ENCODE measurements at places on chromosomes 1 and 21.

DNA sequence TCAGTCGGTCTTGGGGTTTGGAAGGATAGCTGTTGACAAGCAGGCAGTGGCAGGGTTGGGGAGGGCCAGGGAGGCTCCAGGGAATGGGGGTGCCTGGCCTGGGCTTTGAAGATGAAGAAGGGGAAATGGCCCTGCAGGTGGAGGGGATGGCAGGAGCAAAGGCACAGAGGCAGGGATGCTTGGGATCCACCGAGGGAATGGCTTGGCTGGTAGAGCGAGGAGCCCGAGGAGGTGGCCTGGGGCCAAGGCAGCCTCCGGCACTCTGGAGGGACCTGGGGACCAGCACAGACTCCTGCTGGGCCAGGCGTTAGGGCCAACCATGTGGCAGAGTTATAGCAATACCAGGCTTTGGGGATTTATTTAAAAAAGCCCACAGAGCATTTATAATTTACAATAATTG, 62.9 kb upstream of the EDN2 start:
- no peak for DNase-seq

- no peak for DNase-seq
Measured at GRCh38 chr1:1399872-1400575, 889 bp upstream of the CCNL2 start.

DNA sequence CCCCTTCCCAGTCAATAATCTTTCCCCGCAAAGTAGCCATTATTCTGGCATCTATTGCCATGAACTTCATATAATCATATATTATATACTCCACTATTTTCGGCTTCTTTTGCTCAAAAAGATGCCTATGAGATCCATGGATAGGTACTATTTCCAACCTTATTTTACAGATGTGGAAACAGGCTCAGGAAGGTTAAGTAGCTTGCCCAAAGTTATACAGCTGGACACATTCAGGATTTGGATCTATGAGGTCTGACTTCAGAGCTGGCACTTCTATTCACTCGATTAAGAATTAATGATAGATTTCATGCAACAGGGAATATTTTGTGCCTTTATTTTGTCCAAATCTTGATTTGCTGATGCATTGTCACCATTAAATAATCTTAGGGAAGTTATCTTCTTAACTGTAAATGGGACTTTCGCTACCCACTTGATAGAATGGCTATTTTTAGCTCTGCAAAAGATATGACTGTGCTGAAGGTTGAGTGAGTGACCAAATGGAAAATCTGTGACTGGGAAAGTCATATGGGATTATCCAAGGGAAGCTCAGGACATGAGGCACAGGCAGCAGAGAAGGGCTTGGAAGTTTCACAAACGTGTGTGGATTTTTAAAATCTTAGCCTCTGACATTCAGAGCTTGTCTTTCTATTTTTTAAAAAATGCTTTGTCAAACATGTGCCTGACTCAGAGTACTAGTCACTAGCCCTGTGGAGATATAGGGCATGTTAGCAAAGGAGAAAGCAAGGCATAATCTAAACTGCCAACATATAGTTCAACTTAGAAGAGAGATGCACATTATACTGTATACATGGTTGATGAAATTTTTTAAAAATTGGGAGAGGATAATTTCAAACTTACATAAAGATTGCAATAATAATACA, 36.5 kb downstream of the GIPC2 start:
- DNase-seq: no peak

GRCh38 chr1:154884869-154885701, 15.0 kb upstream of the KCNN3 start:
- DNase-seq: no peak

DNA sequence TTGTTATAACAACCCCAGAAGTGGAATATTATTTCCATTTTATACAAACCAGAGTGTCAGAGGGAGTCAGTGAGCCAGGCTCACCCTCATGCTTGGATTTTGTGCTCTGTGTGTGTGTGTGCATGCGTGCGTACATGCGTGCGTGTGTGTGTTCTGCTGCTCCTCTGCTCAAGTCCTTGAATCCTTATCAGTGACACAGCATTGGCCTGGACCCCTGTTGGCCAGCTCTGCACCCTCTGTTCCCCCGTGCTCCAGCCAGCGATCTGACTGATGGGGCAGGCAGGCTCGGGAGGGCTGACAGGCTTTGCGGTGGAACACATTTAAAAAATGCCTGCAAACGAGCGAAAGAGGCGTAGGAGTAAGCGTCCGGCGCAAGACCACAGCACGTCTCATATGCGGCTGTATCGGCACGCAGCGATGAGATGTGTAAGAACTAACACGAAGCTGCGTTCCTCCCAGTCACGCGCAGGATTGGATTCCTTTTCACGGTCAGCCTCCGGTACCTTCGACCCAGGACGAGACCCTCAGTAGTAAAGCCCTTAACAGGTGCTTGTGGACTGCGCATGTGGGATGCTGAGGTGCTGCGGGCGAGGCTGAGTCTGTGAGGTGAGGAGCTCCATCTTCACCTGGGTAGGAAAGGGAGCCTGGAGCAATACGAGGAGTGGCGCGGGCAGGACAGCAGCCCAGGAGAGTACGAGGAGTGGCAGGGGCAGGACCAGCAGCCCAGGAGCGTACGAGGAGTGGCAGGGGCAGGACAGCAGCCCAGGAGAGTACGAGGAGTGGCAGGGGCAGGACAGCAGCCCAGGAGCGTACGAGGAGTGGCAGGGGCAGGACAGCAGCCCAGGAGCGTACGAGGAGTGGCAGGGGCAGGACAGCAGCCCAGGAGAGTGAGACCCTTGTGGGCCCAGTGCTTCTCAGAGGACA, 130.9 kb downstream of the GALNT2 start:
- DNase-seq: no peak

DNA sequence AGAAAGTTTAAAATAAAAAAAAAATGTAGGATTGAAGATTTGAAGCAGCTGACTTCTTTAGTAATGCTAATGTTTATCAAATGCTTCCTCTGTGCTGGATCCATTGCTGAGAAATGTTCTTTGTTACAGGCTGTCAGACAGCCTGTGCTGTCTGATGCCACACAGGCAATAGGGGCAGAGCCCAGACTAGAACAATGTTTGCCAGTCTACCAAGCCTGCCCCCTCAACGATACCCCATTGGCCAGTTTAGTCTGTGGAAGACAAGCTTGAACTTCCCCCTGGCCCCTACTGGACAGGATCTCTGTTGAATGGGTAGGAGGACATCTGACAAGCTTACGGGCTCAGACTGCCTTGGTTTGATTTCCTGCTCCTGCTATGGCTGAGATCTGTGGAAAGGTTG, 79.4 kb downstream of the PAPPA2 start:
- DNase-seq: no peak

DNA sequence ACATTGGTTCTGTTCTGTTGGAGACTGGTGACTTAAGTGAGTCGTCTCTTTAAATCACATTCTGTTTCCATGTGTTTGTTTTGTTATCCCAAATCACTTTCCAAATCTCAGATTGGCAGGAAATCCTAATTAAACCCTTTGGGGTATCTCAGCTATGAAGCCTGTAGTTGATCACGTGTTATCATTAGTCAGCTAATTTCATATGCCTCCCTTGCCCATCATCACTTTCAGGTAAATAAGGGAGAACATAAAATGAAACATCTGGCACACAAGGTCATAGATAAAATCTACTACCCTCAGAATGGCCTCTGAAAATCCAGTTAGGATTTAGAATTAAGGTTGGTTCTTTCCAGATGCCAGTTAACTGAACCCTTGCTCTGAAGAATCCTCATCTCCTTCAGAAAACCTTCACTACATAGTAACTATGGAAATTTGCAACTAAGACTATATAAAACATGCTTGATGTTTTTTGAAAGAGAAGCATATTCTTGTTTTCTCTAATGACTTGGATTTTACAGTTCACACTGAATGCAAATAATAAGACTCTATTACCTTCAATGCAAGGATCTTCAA, 401.5 kb downstream of the DSCAM start:
- no peak for DNase-seq

- DNase-seq: no peak
Measured at GRCh38 chr1:243882276-243882675, 32.2 kb upstream of the AKT3 start.

DNA sequence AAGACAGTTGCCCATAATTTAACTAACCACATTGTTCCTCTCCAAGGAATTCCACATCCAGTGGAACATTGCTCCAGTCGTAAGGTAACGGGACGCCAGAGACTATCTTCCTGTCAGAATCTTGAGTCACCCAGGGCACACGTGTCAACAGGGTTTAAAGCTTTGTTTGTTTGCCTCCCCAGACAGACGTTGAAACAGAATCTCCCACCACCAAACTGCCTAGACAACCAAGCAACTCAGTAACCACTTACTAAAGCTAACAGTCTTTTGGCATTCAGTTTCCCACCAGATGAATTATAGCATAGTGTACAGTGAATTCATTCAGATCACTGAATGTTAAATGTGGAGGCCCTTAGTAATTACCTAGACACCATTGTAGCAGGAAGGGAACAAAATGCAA, 439.5 kb downstream of the PLPP3 start:
- DNase-seq: no peak

GRCh38 chr1:175842550-175842949, 99.2 kb upstream of the TNR start:
- DNase-seq: no peak

- DNase-seq: no peak
Measured at GRCh38 chr21:33162436-33162951, 67.2 kb upstream of the IFNAR2 start.

GRCh38 chr1:108704496-108704895, 8.2 kb upstream of the FNDC7 start:
- no peak for DNase-seq

- no peak for DNase-seq
Measured at GRCh38 chr21:33020558-33021100, 5.1 kb upstream of the OLIG2 start.

DNA sequence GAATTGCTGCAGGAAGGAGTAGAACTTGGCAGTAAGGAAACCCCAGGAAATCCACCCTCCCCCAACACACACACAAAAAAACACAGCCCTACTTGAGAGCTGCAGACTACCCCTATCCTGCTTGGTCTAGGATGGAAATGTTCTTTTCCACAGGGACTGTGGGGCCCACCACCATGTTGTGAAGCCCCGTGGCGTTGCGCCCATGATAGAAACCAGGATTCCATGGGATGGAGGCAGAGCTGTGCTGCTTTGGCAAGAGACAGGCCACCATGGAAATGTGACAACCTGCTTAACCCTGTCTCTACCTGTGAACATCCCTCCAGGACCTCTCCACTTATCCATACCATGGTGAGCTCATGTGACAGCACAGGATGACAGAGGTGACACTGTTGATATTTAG, 121.1 kb upstream of the NGF start:
- DNase-seq: no peak

DNA sequence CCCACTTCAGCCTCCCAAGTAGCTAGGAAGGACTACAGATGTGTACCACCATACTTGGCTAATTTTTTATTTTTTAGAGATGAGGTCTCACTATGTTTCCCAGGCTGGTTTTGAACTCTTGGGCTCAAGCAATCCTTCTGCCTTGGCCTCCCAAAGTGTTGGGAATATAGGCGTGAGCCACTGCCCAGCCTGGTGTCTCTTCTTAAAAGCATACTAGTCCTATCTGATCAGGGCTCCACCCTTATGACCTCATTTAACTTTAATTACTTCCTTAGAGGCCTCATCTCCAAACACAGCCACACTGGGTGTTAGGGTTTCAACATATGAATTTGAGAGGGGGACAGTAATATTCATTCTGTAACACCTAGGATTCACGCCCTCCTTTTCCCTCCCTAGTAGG, 130.9 kb downstream of the GLIS1 start:
- no peak for DNase-seq

DNA sequence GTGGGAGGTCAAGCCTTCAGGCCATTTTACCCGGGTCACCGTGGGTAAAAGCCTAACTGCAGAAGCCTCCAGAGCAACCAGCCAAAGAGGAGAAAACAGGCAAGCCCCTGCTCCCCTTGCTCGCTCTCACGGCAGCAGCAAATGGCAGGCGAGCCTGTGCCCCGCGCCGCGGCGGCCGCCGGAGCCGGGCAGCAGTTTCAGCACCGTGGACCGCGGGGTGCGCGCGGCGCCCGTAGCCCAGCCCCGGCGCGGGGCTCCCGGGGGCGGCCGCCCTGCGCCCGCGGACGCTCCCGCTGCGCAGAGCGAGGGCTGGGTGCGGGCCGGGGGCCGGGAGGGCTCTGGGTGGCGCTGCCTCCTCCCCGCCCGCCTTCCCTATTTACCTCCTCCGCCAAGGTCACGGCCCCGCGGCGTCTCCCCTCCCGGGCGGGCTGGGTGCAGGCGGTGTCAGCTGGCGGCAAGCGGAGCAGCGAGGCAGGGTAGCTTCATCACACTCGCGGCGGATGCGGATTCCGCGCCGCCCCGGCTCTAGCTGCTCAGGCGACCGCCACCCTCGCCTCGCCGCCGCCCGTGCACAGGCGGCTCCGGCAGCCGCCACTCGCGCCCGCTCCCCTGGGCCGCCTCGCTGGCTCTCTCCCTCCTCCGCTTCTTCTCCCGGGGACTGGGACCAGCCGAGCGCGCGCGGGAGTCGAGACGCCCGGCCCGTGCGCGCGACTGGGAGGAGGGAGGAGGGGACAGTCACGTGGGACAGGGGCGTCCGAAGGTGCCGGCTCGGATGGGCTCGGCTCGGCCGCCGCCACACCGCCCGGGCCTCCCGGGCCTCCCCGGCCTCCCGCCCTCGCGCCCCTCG, at the start of gene RGS7:
TSS of gene RGS7 (minus strand) at position 687 of the 847 bp plus-strand sequence.
- no peak for DNase-seq

- no peak for DNase-seq
Measured at GRCh38 chr1:84541679-84542078, 32.6 kb downstream of the CTBS start.

- no peak for DNase-seq
Measured at GRCh38 chr1:59044535-59045121, 252.3 kb upstream of the FGGY start.

DNA sequence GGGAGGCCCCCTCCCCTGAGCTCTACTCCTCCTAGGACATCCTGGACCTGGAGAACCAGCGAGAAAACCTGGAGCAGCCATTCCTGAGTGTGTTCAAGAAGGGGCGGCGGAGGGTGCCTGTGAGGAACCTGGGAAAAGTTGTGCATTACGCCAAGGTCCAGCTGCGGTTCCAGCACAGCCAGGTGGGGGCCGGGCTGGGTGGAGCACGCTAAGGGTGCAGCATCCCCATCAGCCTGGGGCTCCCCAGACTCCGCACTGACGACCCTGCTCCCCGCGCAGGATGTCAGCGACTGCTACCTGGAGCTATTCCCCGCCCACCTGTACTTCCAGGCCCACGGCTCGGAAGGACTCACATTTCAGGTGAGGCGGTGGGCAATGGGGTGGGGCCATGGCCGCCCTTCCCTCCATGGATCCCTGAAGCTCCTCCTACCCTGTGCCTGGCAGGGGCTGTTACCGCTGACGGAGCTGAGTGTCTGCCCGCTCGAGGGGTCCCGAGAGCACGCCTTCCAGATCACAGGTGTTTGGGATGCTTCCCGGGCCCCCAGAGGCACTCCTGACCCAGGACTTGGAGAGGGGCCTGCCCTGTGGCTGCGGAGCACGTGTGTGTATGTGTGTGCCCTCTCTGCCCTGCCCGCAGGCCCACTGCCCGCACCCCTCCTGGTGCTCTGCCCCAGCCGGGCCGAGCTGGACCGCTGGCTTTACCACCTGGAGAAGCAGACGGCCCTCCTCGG, 4.1 kb downstream of the PLEKHN1 start:
- DNase-seq: no peak

DNA sequence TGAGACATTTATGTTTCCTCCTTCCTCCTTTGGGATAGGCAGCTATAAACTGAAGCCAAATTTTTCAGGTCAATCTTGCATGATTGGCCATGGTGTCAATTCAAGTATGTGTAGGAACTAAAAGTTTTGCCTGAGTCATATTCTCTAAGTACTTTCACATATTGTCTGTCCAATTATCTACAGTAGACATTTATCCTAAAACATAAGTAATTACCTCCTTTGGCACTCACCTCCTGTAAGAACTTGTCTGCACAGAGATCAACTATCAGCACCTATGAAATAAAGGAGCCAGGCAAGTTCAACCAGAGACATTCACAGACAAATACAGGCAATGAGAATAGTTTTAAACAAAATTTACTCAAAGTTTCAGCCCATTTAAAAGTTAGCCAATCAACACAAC, 14.2 kb upstream of the BCAS2 start:
- no peak for DNase-seq
